ENCODE measurements at places on chromosomes 12 and 14.

- no peak for DNase-seq
These were observed 13.9 kb upstream of the DNAH10 start for GRCh38 chr12:123748161-123748560.

- no peak for DNase-seq
These were observed 573.8 kb upstream of the TBX3 start for GRCh38 chr12:115257791-115258190.

DNA sequence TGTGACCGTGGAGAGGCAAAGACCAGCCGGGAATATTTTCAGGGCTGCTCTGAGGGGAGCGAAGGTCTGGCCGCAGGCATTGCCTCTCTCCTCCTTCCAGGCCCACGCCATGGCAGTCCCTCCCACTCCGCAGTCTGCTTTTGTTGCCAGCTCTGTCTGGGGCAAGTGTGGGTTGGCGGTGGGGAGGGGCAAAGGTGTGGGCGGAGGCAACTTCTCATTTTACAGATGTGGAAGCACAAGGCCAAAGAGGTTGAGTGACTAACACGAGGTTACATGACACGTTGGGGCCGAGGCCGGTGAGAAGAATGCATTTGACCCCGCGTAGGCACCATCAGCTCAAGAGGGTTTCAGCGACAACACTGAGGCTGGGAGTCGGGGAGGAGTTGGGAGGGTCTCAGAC lies 6.1 kb upstream of the FAIM2 start:
- no peak for DNase-seq

DNA sequence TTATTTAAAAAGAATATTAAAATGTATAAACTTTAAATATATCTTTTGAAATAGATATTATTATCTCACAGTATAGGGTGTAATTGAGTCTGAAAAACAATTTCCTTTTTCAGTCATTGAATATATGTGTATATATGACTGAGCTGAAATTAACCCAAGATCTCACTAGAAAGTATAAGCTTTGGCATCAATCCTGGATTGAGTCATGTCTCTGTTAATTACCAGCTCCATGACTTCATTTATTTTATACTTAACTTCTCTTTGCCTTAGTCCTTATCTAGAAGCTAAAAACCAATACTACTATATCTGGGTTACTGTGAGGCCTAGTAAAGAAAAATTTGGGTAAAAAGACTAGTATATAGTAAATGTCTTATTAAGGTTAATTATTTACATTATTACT lies 1020.3 kb downstream of the LRFN5 start:
- no peak for DNase-seq

- no peak for DNase-seq
These were observed 80.7 kb upstream of the KRR1 start for GRCh38 chr12:75592086-75592485.

GRCh38 chr14:83085136-83085535 lies 1551.5 kb upstream of the SEL1L start:
- no peak for DNase-seq

- no peak for DNase-seq
These were observed 986 bp downstream of the TSSK4 start for GRCh38 chr14:24206260-24207103.

DNA sequence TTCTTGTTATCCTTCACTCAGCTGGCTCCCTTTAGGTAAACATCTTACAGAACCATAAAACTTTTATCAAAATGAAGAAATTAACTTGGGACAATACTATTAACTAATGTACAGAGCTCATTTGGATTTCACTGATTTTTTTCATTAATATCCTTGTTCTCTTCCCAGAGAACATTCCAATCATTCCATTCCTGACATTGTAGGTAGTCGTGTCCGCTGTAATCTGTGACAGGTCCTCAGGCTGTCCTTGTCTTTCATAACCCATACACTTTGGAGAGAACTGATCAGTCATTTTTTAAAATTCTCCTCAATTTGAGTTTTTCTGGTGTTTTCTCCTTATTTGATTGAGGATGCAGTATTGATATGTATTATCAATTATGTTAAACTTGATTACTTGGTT lies 916.8 kb downstream of the GALC start:
- no peak for DNase-seq
